ENCODE measurements at places on chromosomes 4 and X.

DNA sequence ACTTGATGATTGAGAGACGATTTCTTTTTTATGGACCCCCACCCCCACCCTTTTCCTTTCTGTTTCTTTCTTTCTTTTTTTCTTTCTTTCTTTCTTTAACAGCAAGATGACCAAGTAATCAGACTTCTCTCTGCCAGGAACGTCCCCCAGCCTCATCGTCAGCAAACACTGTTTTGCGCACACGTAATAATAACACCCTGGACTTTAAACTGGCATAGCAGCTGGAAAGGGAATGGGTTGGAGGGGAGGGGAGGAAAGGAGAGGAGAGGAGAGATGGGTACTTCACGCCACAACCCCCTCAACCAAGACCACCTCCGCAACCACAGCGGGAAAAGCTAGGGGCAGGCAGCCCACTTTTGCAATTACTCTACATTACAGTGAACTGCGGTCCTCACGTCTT lies 1.1 kb downstream of the GABRA2 start:
- DNase-seq = no peak

DNA sequence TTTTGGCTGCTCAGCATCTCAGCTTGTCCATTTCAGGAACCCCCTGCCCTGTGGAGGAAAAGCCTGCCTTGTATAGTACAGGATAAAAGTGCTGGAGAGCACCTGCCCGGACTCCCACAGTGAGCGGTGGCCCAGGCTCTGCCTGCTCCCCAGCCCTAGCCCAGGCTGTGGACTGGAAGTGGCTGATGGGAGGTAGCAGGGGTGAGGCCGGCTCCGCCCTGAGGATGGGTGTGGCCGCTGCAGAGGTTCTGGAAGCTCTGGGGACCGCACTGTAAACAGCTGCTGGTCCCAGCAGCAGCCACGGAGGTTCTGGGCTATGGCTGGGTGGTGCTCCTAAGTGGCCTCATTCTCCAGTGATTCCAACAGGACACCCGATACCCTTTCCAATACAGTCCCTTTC lies 56.6 kb upstream of the HELT start:
- DNase-seq = no peak

DNA sequence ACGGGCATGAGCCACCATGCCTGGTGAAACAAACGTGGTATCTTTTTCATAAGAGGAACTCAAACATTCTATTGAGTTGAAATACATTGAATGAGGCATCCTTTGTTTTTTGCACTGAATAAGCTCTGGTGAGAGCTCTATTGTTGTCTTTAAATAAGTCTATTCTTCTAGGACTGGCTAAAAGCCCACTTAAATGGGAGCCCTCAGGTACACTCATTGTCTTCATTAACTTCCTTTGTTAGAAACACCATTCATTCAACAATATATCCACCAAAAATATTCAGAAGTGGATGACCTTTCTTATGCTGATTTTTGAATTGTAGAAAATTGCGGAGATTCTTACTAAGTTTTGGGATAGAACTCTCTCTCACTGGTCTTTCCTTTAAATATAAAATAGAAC lies 568.0 kb downstream of the IL1RAPL1 start:
- DNase-seq = no peak

DNA sequence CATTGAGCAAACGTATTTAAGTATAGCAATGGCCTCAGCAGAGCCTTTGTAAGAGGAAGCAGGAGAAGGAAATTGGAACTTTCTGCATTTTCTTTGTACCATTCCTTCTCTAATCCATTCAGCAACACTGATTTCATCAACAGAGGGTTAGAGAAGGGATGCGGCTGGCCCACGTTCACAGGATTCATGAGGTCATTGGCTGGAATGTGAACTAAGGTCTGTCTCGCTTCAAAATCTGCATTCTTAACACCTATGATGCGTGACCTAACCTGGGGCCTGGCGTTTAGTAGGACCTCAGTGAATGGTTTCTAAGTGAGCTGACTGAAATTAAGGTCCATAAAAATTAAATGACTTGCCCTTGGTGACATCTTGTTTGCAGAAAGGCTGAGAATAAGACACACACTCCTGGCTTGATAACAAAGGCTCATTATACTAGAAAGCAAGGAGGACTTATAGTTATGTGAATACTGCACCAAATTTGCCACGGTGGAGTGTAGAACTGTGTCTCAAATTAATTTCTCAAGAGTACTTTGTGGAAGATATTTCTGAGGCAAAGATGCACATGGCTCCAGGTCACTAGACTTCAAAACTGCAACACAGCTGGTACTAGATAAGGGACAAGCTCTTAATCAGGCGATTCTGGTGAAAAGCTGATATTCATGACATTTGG lies 25.4 kb downstream of the FGFBP1 start:
- DNase-seq = no peak

DNA sequence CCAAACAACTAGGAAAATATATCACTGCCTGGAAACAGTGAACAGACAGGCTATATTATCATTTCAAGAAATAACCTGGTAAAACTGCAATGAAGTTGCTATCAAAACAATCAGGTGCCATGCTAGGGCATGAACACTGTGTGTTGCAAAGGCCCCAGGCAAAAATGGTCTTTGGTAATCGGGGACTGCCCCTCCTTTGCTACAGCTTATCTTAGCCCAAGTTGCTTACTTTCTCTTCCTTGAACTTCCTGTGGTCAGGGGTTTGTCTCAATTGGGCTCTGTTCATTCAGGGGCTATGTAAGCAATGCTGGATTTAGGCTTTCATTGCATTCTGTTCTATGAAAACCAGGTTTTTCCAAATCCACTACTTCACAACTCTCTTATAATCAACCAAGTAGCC lies 30.4 kb downstream of the SCML1 start:
- DNase-seq = no peak

DNA sequence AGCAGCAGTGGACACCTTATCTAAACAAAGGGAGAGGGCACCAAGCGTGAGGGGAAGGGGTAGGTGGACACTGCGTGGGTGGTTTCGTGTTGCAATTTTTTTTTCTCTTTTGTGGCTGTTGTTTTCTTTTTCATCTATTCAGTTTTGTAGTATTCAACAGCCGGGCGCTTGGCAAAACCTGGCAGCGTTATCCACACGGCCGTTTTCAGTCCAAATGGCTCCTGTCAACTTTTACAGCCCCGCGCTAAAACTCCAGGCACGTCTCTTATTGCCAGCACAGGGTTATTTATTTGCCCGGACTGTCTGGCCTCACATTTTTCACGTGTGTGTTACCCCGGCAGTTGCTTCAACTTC lies 192.2 kb downstream of the BCOR start:
- DNase-seq = no peak
